ENCODE measurements at places on chromosomes 16 and 17.

GRCh38 chr17:2710803-2711607 is 559 bp downstream of the CLUH start:
- peaks cover 59% of the 10 kb centered on the region for H3K4me1 ChIP-seq
- H3K4me3 ChIP-seq = peak overlapping the region; percentile 84
- DNase-seq = no peak
- no peaks in the 10 kb centered on the region for H3K36me3 ChIP-seq
- peak overlapping the region; percentile 97 for H3K27ac ChIP-seq
- H3K27me3 ChIP-seq = no peaks in the 10 kb centered on the region

- no peaks in the 10 kb centered on the region for H3K36me3 ChIP-seq
- H3K4me1 ChIP-seq = no peaks in the 10 kb centered on the region
- H3K27ac ChIP-seq = no peak overlapping the region
- no peak for DNase-seq
- no peaks in the 10 kb centered on the region for H3K27me3 ChIP-seq
Measured at GRCh38 chr16:73339821-73340220, 291.9 kb upstream of the ZFHX3 start.

DNA sequence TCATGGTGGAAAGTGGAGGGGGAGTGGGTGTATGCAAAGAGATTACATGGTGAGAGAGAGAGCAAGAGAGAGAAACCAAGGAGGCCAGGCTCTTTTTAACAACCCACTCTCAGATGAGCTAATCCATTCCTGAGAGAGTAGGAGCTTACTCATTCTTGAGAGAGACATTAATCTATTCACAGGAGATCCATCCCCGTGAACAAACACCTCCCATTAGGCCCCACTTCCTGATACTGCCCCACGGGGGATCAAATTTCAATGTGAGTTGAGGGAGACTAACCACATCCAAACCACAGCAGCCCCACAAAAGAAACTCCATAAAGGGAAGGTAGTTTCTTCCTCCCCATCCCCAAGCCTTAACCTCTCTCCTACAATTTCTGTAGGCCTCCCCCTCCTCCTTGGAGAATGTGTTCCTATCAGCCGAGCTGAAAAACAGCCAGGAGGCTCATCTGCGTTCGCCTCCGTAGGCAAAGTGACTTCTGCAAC is 450.0 kb downstream of the NPIPA7 start:
- no peak overlapping the region for H3K27ac ChIP-seq
- no peak overlapping the region for H3K4me3 ChIP-seq
- no peaks in the 10 kb centered on the region for H3K36me3 ChIP-seq
- H3K27me3 ChIP-seq = no peaks in the 10 kb centered on the region
- H3K4me1 ChIP-seq = no peaks in the 10 kb centered on the region
- no peak for DNase-seq

- no peak overlapping the region for H3K27ac ChIP-seq
- DNase-seq = no peak
- peaks cover 22% of the 10 kb centered on the region for H3K4me1 ChIP-seq
- H3K4me3 ChIP-seq = no peak overlapping the region
Measured at GRCh38 chr16:74503412-74503811, 82.1 kb upstream of the CLEC18B start.

- H3K27me3 ChIP-seq = no peaks in the 10 kb centered on the region
- no peaks in the 10 kb centered on the region for H3K36me3 ChIP-seq
- H3K4me3 ChIP-seq = no peak overlapping the region
- no peak overlapping the region for H3K27ac ChIP-seq
- no peaks in the 10 kb centered on the region for H3K4me1 ChIP-seq
Measured at GRCh38 chr17:9817086-9817485, 4.8 kb downstream of the GSG1L2 start.

Measured in gastrocnemius medialis (tissue), 4 donors.